ENCODE measurements at places on chromosomes 6 and 20.

- DNase-seq: peak; percentile 49
Measured at GRCh38 chr6:3202999-3203696, 24.3 kb downstream of the TUBB2B start.

- DNase-seq: peak; percentile 58
Measured at GRCh38 chr6:155341130-155341828, 27.0 kb upstream of the TFB1M start.

GRCh38 chr6:137724018-137724403 is 143.0 kb upstream of the TNFAIP3 start:
- no peak for DNase-seq

DNA sequence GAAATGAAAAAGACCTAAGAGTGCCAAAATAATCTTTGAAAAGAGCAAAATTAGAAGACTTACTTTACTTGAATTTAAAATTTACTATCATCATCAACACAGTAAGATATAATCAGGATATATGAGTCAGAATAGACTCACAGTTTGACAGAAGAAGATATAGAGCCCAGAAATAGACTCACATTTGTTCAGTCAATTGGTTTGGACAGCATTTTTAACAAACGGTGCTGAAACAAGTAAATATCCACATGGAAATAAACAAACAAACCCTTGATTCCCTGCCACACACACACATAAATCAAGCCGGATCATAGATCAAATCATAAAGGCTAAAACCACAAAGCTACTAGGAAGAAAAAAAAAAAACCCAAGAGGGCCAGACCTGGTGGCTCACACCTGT is 291.1 kb downstream of the ADGRG6 start:
- no peak for DNase-seq

GRCh38 chr20:63475209-63475608 is 2.8 kb upstream of the KCNQ2 start:
- peak; percentile 6 for DNase-seq

DNA sequence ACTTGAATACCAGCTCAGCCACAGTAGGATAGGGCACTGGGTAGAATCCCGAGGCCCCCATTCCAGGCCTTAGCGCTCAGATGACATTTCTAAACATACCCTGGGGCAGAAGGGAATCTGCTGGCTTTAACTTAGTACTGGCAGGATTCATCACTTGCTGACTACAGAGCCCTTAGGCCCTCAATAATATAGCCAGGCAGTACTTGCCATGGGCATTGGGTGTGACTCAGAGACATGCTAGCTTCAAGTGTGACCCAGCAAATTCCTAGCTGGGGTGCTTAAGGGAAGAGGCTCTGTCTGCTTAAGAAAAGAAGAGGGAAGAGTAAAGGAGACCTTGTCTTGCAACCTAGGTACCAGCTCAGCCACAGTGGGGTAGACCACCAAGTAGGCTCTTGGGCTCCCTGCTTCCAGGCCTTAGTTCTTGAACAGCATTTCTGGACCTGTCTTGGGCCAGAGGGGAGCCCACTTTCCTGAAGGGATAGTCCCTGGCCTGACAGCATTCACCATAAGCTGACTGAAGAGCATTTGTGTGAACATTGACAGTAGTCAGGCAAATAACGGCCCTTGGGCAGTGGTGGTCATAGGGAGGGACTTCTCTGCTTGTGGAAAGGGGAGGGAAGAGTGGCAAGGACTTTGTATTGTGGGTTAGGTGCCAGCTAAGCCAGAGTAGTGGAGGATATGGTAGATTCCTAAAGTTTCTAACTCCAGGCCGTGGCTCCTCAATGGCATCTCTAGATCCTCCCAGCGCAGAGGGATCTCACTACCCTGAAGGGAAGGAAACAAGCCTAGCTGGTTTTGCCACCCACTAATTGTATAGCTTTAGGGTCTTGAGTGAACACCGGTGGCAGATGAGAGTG is 48.5 kb upstream of the HACE1 start:
- DNase-seq: no peak

GRCh38 chr6:110596354-110596753 is 119.9 kb upstream of the SLC22A16 start:
- no peak for DNase-seq

GRCh38 chr6:113487489-113488058 is 369.6 kb upstream of the MARCKS start:
- DNase-seq: no peak

DNA sequence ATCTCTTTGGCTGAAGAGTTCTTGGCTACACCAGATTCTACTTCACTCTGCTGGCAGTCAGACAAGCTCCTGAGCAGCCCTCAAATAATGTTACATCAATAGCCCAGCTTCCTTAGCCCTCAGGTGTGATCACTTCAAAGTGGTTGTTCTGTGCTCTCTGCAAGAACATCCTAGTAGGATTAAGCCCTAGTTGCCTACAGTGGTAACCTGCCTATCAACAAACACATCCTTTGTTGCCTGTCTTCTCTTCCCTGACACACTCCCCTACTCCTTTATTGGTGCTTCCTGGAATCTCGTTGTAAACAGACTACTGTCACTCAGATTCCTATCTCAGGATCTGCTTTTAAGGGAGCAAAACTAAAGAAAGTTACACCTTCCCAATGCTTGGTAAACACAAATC is 45.1 kb upstream of the TASP1 start:
- DNase-seq: no peak

DNA sequence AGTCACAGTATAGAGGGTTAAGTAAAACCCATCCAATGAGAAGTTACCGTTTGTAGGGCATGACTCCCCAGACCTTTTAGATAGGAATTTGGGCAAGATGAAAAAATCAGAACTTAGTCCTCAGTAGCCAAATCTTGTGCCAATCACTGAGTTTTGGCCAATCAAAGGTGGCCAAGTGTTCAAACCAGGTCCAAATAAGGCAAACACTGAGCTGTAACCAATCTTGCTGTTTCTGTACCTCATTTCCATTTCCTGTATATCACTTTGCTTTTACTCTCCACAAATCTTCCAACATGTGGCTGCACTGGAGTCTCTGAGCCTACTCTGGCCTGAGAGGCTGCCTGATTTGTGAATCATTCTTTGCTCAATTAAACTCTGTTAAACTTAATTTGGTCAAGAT is 81.8 kb upstream of the GPR6 start:
- DNase-seq: peak; percentile 3

Data from fibroblast of upper back skin (primary cell).